Fibroblast of skin of scalp (primary cell): ENCODE measurements at places on chromosomes 11 and 22.

DNA sequence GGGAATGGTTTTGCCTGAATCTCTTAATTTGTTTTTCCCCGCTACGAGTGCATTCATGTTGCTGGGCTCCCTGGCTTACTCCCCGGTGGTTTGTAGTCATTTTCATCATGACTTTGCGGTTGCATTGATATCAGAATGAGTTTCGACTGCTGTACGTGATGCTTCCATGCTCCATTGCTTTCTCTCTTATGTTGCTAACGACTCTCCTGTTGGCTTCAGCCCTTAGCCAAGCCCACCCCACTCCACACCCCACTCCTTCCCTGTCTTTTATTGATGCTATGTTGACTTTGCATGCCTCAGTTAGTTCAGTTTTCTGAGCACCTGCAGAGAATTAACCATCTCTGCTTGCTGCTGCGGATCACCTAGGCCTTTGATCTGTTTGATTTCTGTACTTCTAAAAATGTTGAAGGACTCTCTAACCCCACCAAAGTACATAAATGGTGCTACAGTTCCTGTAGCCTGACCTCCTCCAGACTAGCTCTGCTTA, 65.3 kb downstream of the ARFGAP2 start:
- no peak for DNase-seq

DNA sequence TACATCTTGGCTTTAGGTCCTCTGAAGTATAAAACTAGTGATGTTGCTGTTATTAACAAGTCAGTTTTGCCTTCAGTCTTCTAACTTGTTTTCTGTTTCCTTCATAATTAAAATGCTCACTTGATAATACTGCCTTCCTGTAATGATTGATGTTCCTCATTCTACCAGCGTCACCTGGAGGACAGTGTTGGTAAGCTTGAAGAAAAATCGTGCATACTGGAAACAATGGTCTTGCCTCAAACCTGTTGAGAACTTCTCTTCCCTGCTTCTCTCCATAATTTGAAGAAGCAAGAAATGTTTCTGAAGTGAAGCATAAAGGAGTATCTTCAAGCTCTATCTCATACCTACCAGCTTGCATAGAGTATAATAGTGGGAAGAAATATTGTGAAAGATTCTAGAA, 3.0 kb downstream of the YWHAH start:
- DNase-seq: no peak

DNA sequence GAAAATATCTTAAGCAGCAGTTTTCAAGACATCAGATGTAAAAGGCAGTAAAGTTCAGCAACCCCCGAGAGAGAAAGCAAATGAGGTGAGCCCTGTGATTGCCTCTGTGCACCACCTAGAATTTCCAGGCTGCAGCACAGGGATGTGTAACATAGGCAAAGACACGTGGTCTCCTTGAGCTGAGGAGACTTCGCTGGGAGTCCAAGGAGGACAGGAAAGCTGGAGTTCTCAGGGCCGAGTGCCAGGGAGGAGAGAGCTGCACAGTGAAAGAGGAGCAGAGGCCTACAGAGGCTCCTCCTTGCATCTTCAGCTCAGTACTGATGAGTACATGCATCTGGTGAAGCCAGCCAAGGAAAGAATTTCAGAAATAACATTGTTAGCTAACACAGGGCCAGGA, 17.6 kb upstream of the TOLLIP start:
- no peak for DNase-seq

DNA sequence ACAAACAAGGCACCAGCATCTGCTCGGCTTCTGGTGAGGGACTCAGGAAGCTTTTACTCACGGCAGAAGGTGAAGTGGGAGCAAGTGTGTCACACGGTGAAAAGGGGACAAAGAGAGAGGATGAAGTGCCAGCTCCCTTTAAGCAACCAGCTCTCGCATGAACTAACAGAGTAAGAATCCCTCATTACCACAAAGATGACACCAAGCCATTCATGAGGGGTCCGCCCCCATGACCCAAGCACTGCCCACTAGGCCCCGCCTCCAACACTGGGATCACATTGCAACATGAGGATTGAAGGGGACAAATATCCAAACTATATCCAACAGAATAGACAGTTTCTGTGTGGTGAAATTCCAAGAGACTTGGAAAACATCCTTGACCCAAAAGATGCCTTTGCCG, 198.2 kb upstream of the POU2AF2 start:
- DNase-seq: no peak

DNA sequence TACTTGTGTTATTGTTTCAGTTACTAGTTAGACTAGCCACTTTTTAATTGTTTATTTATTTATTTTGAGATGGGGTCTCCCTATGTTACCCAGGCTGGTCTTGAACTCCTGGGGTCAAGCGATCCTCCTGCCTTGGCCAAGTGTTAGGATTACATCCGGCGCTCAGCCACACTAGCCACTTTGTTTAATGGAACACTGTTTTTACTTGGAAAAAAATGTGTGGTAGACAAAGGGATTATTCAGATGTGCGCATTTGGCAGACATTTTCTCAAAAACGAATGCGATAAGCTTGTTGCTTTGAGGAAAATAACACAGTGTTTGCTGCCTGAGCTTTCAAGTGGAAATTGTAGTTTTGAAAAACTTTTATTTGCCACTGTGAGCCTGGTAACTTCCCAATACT, 51.0 kb downstream of the CTNND1 start:
- no peak for DNase-seq

- no peak for DNase-seq
These were observed 846.8 kb downstream of the BRD1 start for GRCh38 chr22:48980918-48981317.

GRCh38 chr11:114279792-114280546, 16.2 kb upstream of the NNMT start:
- DNase-seq: no peak

DNA sequence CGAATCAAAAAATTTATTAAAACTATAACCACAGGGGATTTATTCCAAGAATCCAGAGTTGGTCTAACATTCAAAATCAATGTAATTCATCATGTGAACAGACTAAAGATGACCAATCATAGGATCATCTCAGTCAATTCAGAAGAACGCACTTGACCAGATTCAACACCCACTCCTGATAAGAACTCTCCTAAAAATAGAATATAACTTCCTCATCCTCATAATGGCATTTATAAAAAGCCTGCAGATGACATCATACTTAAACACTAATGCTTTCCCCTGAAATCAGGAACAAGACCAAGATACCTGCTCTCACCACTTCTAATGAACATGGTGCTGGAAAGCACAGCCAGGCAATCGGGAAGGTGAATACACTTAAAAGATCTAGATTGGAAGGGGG, 10.5 kb upstream of the MUC2 start:
- DNase-seq: no peak

- peak; percentile 78 for DNase-seq
These were observed 29.3 kb downstream of the FAT3 start for GRCh38 chr11:92253945-92254344.

- DNase-seq: peak; percentile 64
These were observed 38.7 kb upstream of the RCN1 start for GRCh38 chr11:32052215-32052614.

DNA sequence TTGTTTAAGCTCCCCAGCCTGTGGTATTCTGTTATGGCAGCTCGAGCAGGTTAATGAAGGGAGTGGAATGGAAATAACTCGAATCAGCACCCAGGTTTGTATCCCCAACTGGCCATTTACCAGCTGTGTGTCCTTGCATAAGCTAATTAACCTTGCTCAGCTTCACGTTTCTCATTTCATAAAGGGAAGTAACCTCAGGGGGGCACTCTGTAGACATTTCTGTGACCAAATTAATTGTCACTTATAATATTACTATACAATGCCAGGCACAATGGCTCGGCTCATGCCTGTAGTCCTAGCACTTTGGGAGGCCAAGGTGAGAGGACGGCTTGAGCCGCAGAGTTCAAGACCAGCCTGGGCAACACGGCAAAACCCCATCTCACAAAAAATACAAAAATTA, 13.8 kb downstream of the ADA2 start:
- DNase-seq: no peak

- DNase-seq: no peak
These were observed 208.1 kb downstream of the DBX1 start for GRCh38 chr11:19952116-19952605.

DNA sequence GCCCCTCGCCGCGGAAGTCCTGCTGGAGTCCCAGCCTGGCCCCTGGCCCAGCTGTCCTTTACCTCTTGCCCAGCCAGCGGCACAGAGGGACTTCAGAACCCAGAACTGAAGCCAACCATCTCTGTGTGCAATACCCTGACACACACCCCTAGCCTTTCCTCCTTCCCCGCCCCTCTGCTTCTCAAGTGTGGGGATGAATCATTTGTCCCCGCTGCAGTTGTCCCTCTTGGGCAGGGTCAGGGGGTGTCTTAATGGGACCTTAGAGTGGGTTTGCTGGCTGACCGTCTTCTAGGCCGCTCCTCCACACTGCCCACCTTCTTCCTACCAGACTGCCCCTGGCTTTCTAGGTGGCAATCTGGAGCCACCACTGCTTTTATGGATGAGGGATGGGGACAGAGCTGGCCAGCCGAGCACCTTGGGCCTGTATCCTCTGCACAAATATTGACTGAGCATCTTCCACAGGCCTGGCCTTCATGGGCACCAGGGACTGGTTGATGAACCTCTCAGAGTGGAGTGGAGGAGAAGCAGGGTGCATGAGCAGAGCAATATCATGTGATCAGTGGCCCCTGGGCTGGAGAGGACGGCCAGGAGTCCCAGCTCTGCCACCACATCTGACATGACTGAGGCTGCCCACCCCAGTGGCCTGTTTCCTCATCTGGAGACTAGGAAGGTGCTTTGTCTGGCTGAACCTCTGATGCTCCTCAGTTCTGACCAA, 668 bp upstream of the CHST1 start:
- no peak for DNase-seq

DNA sequence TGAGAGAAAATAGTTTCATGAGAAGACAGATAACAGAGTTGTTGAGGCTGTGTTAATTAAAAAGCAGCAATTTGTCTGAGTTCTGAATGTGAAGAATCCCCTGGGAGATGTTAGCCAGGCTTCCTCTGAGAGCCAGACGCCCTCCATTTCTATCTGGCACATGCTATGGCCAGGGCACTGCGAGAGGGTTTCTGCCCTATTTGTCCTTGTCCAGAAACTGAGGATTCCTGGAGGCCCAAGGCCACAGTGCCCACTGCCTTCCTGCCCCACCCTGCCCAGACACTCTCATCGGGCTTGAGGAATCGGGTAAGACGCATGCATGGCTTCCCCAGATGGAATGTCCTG, 484.6 kb downstream of the OPCML start:
- no peak for DNase-seq

DNA sequence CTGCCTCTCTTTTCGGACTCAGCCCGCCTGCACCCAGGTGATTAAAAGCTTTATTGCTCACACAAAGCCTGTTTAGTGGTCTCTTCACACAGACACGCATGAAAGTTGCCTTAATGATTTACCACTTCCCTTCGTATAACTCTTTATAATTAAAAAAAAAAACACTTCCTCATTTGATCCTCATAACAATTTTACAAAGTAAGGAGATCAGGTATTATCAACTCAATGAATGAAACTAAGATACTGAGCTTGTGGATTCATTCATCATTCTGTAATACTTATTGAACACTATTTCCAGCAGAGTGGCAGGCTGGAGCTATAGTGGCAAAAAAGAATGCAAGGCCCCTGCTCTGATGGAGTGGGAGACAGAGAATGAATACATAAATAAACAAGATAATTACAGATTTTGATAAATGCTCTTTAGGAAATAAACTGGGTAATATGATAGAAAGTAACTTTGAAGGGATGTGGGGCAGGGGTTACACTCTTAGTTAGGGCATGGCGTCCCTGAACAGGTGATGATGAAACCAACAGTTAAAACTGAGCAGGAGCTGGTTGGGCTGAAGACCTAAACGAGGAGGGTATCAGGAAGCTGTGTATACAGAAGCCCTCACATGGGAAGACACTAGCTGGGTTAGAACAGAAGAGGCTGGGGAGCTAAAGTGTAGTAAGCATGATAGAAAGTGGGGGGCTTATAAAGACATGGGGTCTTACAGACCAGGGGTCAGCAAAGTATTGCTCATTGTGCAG, 5.4 kb upstream of the CRTAM start:
- DNase-seq: no peak

- no peak for DNase-seq
These were observed 993.3 kb downstream of the BRD1 start for GRCh38 chr22:48834404-48834803.

DNA sequence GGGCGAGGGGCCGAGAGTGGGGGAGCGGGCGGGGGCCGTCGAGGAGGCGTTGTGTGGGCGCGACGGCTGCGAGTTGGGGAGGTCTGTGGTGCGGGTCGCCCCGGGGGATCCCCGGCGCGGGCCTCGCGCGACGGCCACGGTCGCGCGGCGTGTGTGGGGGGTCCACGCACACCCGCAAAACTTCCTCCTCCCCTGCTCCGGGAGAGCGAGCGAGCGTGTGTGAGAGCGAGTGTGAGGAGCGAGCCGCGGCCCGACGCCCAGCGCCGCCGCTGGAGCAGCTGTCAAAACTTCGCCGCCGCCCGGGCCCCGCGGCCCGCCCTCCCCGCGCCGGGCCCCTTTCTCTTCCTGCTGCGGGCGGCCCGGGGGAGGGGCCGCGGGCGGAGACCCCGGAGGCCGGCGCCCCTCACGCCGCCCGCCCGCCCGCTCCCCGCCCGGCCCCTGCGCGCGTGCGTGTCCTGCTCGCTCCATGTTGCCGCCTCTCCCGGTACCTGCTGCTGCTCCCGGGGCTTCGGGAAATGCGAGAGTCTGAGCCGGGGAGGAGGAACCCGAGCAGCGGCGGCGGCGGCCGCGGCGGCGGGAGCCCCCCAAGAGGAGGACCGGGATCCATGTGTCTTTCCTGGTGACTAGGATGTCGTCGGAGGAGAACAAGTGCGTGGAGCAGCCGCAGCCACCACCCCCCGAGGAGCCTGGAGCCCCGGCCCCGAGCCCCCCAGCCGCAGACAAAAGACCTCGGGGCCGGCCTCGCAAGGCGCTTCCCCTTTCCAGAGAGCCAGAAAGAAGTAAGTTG, 9.0 kb upstream of the CCT8L2 start:
- DNase-seq: no peak

- peak; percentile 15 for DNase-seq
These were observed 60.2 kb downstream of the SLN start for GRCh38 chr11:107651672-107652071.

DNA sequence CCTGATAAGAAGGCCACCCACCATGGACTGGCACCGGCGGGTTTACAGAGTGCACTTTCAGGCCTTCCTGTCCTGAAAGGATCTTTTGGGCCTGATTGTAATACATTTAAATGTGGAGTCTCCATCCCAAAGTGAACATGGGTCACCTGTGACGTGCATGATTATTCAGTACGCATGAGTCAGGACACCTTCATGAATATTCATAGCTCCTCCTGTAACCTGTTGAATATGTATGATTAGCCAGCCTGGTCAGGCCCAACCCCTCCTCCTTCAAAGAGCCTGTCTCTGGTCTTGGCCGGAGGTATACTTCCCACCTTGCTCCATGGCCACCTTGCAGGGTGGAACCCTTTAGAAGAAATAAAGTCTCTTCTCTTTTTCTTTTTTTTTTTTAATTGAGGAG, 75.9 kb upstream of the NUP50 start:
- no peak for DNase-seq

GRCh38 chr11:12876340-12876739, 132.8 kb upstream of the RASSF10 start:
- DNase-seq: peak; percentile 81

GRCh38 chr11:7170431-7170830, 81.3 kb upstream of the SYT9 start:
- DNase-seq: no peak

- no peak for DNase-seq
These were observed 35.2 kb upstream of the TRIM29 start for GRCh38 chr11:120173019-120173705.
